ENCODE measurements at places on chromosomes 5 and 9.
A peak's percentile ranks its signal among the peaks of the same experiment; 100 is the strongest.

GRCh38 chr5:852431-853401, 1.9 kb upstream of the ZDHHC11 start:
- DNase-seq, result no peak

DNA sequence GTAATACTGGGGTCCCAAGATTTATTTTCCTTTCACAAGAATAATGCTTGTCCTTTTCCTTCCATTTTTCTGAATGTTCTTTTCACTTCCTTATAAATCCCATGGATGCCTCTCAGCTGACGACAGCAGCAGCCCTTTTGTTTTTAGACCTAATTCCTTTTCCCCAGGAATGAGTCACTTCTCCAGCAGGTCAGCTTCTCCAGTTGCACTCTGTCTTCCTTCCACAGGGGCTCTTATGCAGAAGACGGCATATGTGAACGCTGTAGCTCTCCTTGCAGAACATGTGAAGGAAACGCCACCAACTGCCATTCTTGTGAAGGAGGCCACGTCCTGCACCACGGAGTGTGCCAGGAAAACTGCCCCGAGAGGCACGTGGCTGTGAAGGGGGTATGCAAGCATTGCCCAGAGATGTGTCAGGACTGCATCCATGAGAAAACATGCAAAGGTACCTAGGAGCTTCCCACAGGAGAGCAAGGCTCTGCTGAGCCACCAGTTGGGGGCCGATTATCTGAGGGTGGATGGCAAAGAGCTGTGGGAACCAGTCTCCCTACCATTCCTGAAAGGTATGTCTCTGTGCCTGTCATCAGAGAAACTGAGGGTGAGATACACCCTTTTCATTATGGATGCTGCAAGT, 72.9 kb downstream of the RFK start:
- no peak for DNase-seq

- no peak for DNase-seq
These were observed 3.2 kb downstream of the TOR2A start for GRCh38 chr9:127731938-127732337.

DNA sequence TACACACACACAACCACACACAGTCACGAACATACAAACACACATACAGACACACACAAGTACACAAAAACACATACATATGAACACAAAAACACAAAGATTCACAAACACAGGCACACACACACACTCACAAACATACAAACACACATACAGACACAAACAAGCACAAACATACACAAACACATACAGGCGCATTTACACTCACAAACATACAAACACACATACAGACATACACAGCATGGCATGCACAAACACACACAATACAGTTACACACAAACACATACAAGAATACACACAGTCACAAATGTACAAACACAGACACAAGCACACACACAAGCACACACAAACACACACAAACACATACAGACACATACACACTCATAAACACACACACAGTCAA, 247.9 kb downstream of the TENT4A start:
- no peak for DNase-seq

- no peak for DNase-seq
These were observed 44.9 kb downstream of the SHB start for GRCh38 chr9:38024036-38024681.

- no peak for DNase-seq
These were observed 8.9 kb downstream of the CTNNA1 start for GRCh38 chr5:138762110-138762509.

DNA sequence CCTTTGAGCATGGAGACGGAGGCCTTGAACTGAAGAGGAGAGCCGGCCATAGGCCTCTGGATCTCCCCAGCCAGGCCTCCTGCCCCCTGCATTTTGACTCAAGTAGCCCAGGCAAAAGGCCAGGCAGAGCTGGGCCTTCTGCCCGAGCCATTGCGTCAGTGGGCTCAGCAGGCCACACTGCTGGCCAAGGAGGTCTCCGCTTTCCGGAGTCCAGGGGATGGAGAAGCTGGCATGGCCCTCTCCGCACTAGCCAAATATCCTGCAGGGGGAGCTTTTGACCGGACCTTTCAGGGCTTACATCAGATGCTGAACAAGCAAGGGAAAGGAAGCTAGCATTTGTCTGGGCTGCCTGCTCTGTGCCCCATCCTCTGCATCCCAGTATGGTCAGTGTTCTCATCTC, 386.8 kb downstream of the TRIM36 start:
- no peak for DNase-seq

DNA sequence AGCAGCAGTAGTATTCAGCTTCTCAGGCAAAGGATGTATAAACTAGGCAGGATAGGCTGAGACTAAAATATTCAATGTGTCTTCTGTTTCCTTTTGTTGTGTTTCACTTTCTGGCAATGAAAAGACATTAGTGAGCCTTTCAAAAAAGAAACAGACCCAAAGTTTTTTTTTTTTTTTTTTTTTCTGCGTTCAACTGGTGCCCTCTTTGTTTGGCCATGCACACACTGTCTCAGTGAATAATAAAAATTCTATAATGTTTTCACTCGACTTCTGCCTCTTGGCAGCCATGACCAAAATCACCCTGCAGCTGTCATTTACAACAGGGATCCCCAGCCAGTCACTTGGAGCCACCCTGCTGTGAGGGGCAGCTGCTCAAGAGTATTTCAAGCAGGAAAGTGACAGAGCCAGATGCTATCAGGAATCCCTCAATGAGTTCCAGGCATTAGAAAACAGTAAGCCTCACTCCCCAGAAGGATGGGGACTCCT, 44.0 kb upstream of the MAN2A1 start:
- DNase-seq, result no peak

- DNase-seq, result no peak
These were observed 21.2 kb downstream of the NSUN2 start for GRCh38 chr5:6611334-6612256.

- no peak for DNase-seq
These were observed 14.2 kb upstream of the PALM2AKAP2 start for GRCh38 chr9:109765830-109766229.

- DNase-seq, result no peak
These were observed 549.0 kb upstream of the ZNF608 start for GRCh38 chr5:125295405-125295872.

- DNase-seq, result no peak
These were observed 183.6 kb downstream of the GADD45G start for GRCh38 chr9:89788434-89788833.

DNA sequence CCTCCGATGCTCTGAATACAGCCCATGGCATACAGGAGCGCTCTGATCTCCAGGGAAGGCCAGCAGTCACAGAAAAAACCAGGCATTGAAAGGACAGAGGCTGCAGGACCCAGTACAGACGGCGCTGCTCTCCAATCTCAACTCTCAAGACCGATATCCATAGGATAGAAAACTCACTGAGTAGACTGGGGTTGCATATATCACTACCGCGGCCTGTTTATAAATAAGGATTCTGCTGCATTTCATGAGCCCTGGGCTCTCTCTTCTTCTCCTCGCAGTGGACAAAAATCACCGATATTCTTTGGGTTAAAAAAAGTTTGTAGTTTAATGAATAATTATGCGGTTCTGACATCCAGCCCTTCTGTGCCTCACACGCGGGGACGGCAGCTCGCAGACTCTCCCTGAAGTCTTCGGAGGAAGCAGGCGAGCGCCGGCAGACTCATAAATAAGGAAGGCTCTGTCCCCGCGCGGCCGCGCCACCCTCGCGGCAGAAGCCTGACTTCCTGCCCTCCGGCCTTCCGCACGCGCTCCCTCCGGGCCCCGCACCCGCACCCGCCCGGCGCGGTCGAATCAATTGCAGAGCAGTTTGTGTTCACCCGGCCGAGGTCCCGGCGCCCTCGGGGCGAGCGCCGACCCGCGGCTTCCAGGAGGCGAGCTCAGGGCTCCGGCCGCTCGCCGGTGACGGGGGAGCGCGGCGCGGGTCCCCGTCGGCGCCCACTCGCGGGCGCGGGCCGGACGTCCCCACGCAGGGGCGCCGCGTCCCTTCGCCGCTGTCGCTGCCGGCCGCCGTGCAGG, at the start of gene FAM78A:
Gene FAM78A (minus strand): TSS at position 417 of the 795 bp plus-strand sequence. CDS start 331 bp downstream, at position 86.
- peak; percentile 59 for DNase-seq
